ENCODE measurements at places on chromosomes 5 and 9.

DNA sequence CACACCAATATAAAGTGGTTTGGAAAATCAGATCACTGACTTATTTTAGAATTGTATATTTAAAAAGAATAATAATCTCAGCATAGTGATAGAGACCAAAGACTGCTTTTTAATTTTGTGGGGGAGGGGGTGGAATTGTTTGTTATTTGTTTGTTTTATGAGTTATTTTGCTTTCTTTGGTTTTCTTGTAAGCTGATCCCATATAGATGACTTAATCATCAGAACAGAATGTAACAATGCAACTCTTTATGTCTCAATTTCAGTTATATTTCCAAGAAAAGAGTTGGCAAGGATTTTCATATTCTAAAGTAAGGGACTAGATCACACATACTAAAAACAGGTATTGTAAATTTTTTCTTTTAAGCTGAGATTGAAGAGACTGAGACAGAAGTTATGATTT lies 984.9 kb downstream of the TLE4 start:
- no peak for DNase-seq

- no peak for DNase-seq
Observed at GRCh38 chr5:137563301-137563645, 64.1 kb upstream of the SPOCK1 start.

DNA sequence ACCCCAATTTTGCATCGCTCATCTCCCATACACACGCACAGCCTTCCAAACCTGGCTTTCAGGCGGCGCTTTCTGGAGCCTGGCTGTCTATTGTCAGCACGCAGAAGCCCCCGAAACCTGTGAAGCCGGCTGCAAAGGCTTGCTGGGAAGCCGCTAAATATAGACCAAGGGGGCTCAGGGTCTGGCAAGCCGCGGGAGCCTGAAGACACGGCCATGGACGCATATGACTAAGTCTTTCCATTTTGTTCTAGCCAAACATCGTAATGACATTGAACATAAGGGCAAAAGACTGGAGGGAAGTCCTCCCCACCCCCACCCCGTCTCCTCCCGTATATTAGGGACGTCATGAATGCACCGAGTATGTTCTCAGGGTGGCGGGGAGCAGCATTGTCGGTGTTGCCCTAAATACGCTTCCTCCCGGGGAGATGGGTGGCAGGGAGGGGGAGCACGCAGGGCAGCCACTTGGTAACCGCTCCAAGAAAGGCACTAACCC lies 1.1 kb downstream of the CTNND2 start:
- no peak for DNase-seq

- DNase-seq, result peak; percentile 27
Observed at GRCh38 chr9:113579283-113580040, 115.9 kb downstream of the RGS3 start.

DNA sequence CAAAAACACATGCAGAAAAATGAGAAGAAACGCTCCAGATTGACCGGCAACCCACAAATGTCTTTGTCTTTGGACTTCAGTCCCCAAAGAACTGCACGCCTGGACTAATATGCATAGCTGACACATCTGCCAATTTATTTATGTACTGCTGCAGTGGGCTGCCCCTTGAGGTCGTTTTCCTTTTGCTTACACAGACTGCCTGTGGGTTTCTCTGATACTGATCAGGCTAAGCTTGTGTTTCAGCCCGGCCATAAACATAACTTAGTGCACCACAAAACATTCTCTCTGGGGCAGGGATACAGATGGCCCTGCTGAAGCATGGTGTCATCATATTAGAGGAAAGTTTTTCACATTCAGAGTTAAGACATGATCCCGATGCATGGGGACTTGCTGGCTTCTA lies 75.4 kb downstream of the NUDT12 start:
- DNase-seq, result no peak

GRCh38 chr9:132370592-132370991 lies 15.8 kb upstream of the SETX start:
- DNase-seq, result no peak

DNA sequence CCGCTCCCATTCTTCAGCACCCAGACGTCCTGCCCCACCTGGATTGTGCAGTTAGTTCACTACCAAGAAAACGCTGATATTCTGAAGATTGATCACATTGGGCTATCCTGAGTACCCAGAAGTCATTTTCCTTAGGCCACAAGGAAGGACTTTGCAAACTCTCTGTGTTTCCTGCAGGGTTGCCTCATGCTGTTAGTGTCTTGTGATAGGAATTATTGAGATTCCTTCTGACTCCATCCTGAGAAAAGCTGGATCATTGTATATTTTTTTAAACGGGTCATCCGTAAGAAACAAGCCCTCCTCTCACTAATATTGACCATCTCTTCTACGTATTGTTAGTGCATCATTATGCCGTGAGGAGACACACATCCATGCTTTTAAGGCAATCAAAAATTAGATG lies 96.0 kb upstream of the DAPK1 start:
- DNase-seq, result no peak

- DNase-seq, result no peak
Observed at GRCh38 chr5:81038495-81038894, 78.3 kb downstream of the RASGRF2 start.

DNA sequence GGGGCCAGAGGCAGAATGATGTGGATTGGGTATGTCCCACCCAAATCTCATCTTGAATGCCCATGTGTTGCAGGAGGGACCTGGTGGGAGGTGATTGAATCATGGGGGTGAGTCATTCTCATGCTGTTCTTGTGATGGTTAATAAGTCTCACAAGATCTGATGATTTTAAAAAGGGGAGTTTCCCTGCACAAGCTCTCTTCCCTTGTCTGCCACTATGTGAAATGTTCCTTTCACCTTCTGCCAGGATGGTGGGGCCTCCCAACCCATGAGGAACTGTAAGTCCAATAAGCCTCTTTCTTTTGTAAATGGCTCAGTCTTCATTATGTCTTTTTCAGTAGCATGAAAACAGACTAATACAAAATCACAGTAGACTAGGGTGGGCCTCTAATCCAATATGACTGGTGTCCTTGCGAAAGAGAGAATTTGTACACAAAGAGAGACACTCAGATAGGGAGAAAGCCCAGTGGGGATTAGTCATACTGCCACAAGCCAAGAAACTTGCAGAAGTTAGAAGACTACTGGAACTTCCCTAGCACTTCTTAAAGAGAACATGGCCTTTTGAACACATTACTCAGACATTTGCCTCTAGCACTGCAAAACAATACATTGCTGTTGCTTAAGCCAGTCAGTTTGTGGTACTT lies 68.4 kb downstream of the ANXA1 start:
- DNase-seq, result no peak

DNA sequence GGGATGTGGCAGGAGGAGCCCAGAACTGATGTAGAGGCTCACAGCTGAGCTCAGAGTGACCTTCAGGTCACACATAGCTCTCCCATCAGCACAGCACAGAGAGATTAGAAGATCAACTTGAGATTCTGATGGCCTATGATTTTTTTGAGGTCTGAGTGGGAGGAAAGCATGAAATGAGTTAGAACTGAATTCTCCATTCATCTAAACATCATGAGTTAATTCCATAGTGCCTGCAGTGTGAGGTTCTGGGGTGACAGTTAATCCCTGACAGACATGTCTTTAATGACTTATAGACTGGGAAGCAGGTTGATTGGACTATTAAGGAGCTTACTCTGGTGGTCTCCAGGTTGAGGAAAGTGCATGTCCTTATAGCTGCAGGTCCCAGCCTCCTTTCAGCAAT lies 22.4 kb downstream of the SLC22A5 start:
- DNase-seq, result no peak

DNA sequence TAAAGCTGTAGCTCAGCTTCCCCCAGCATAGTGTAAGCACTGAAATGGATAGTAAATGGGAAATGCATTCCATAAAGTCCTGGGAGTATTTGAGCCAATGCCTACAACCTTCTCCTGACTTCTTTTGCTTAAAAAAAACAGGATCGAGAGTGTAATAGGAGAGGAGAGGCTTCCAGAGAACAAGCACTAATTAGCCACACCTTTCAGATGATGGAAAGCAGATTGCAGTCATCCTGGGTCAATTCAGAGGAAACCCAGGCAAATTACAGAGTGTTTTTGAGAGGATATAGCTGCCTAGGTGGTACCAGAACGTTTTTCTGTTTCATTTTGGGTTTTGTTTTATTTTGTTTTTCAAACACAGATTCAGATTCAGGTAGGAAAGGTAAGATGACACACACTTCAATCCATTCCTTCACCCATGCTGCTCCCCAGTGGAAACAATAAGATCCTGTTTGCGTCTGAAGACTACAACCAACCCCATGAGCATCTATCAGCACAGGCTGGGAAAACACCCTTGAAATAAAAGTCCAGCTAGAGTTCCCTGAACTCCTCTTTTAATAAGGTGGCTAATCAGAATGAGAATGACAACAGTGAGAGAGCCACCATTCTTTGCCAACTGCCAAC lies 95.6 kb downstream of the RFK start:
- DNase-seq, result no peak

GRCh38 chr5:10489810-10490426 lies 48.2 kb downstream of the ROPN1L start:
- DNase-seq, result peak; percentile 48

DNA sequence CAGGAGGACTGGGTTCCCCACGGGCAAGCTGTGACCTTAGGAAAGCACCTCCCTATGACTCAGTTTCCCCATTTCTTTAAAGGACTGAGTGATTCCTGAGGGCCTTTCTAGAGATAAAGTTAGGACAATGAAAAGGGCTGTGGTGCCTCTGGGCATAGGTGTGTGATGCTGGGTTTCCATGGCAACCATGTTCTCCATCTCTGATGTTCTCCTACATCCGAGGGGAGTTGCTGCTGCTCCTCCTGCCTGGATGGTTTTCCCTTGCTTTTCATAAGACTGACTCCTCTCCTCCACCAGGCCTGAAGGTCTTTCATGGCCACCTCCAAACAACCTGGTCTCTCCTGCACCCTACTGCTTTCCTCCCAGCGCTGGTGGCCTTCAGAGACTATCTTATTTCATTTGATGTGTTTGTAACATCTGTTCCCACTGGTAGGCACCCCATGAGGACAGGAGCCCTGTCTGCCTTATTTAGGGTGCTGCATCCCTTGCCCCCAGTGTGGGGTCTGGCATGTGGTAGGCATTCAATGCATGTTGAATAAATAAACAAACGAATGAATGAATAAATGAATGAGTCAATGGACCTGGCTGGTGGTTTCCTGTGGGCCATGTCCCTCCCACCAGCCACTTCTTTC lies 112.2 kb upstream of the HAND1 start:
- no peak for DNase-seq

GRCh38 chr9:84079994-84080393 lies 99.4 kb downstream of the RMI1 start:
- DNase-seq, result no peak

GRCh38 chr5:131413605-131414559 lies 150.0 kb downstream of the CDC42SE2 start:
- peak; percentile 45 for DNase-seq

DNA sequence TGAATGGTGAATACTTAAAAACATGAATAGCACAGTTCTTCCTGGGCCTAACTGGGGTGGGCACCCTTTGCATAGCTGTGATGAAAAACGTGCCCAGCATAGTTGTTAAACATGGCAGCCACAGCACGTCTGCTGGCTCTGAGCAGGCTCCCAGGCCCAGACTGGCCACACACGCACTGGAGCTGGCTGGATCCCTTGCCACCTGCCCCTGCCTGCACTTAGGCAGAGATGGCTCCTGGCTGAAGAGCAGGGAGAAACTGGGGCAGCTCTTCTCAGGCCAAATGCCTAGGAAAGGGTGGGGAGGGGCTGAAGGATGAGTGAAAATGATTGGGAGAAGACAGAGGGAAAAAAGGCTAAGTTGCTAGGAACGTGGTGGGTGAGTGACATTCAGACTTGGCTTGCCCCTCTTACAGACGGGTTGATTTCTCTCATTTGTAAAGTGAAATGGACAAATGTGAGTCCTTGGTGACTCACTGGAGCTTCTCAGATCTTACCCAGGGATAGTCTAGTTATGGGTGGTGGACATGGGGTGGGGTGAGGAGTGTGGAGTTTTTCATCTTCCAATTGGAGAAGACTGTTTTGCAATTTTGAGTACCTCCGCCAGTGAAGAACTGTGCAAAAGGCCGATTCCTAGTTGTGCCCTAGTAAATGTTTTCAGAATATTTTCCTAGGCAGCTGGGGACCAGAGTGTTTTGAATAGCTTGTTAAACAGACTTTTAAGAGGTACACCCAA lies 42.4 kb downstream of the TRIO start:
- no peak for DNase-seq

- DNase-seq, result no peak
Observed at GRCh38 chr5:146039420-146039819, 66.0 kb downstream of the PLAC8L1 start.

GRCh38 chr5:150434464-150434863 lies 15.1 kb downstream of the RPS14 start:
- DNase-seq, result no peak

DNA sequence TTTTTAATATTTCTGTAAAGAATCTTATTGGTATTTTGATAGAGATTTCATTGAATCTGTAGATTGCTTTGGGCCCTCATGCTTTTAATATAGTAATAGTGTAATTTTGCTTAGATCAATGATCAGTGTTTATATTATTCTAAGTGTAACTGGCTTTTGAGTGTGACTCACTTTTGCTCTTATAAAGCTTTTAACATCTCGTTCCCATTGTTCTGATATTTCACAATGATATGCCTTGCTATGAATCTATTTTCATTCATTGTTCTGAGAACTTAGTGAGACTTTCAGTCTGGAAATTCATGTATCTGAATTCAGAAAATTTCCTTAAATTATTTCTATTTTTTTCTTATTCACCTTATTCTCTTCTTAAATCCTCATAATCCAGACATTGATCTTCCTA lies 13.5 kb upstream of the MAMDC2 start:
- DNase-seq, result no peak

DNA sequence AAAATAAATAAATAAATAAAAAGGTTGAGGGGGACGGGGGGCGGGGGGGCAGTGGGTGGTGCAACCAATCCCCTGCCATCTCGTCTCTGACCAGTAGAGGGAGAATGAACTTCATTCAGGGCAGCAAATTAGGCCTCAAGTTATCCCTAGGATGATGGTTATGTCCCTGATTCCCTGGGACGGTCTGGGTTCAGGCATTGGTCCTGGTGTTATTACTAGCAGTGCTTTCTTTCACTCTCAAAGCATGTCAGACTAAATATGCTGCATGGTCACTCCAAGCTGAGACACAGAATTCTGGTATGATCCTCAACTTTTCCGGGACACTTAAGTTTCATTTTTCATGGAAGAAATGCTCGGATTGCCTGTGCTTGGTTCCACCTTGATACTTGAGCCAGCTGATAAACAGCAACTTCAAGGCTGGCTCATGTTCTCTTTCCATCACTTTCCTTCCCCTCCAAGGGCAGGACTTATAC lies 59.4 kb downstream of the DAP start:
- peak; percentile 18 for DNase-seq

- DNase-seq, result no peak
Observed at GRCh38 chr5:170809551-170809950, 26.0 kb downstream of the GABRP start.

GRCh38 chr5:115956957-115957356 lies 5.3 kb upstream of the LVRN start:
- DNase-seq, result no peak

- no peak for DNase-seq
Observed at GRCh38 chr5:38783011-38783561, 62.7 kb upstream of the OSMR start.

Measured in CD4-positive, alpha-beta T cell treated with Interleukin-4 for 4 hours (primary cell).